ENCODE measurements at places on chromosomes 6 and 20.

GRCh38 chr20:50874111-50874757 lies 57.0 kb downstream of the ADNP start:
- no peak for DNase-seq

DNA sequence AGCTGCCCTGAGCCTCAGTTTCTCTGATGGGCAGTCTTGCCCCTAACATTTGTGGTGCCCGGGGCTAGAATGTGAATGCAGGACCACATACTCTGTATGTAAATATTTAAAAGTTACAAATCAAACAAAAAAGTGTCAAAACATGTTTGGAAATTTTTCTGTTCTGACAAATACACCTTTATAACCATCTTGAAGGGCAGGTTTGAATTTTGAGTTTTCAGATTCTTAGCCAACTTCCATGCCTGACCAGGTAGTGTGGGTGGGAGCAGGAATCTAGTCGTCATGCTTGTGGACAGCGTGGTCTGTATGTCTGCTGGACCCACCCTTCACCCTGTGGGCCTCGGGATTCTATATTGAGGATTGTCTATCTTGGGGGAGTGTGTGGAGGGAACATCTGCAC lies 325.1 kb downstream of the SOX4 start:
- no peak for DNase-seq

DNA sequence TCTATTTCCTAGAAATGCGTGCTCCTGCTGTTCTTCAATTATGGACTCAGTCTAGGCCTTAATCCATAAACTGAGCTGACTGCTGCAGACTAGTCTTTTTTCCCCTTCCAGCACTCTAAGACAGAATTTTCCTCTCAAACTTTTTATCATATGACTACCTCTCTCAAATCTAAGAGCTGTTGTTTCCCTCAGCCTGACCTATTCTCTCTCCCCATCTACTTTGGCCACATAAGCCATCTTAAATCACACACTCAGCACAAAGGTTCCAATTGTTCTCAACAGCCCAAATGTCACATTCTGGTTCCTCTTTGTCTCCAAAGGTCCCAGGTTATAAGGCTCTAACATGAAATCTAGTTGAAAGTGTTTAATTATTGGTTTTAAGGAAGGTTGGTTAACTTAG lies 85.2 kb downstream of the PRSS35 start:
- no peak for DNase-seq

DNA sequence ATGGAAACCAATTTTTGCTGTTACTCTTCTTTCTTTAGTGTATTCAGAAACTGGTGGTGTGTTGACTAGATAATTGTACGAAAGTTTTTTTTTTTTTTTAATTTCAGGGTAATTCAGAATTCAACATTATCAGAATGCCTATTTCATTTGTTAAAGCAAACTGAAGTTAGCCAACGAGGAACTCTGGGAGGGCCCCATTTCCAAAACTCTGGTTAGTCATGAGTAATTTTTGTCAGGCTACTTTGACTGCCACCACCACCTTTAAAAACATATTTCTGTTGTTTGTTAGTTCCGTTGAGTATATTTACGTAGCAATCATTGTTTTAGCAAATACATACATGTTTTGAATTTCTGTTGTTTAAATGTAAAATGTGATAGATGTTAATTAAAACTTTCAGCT lies 763 bp downstream of the ZKSCAN8 start:
- no peak for DNase-seq

- no peak for DNase-seq
Observed at GRCh38 chr6:55694148-55694547, 115.2 kb upstream of the HMGCLL1 start.

DNA sequence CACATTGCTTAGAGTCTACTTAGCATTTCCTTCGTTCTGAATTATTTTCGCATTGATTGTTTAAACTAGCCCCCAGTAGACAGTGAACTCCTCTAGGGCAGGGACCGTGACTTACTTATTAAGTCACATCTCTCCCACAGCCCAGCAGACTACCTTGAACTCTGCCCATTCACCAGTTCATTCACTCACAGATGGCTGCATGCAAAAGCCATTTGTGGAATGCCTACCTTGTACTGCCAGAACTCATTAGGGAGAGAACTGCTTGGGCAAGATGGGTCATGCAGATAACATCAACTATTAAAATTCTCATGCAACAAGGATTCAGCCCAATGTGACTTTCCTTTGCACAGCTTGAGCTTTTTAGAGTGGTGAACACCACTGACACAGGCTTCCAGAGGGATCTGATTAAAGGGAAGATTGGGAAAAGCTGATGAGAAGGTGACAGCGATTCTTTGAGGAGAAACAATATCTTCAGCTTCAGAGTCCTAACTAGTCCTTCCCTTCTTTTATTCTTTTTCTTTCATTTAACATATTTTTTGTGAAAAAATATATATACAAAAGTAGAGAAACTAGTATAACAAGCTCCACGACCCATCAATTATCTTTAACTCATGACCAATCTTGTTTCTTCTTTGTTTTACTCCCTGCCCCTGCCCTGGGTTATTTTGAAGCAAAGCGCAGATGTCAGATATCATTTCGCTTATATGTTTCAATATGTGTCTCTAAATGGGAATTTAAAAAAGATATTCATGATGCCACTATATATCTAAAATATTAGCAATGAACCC lies 273.9 kb downstream of the CDC5L start:
- DNase-seq = no peak

DNA sequence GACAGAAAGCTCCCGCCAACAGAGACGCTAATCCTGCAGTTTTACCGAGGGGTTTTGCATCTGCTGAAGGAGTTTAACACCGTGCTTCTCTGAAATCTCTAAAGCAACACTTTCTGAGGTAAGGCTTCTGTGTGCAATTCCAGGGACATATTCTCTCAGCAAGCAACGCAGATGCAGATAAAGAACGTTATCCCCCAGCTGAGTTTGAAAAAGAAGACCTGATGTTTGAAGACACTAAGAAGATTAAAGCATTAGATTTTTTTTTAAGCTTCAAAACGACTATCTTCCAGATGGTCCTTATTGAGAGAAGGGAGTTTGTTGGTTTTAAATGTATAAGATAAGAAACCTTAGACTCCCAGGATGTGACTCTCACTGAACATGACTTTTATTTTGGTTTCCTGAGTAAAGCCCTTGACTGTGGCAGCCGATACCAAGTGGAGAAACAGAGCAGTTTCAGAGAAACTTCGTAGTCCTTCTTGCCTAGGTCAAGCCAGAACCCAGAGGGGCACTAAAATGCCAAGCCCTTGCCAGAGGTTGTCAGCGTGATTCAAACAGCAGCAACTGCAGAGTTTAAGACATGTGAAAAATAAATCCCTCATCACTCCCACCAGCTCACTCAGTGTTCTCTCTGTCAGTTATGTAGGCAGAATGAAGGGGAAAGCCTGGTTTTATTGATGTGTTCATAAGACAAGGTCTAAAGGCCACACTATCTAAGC lies 353.3 kb upstream of the CNR1 start:
- no peak for DNase-seq

DNA sequence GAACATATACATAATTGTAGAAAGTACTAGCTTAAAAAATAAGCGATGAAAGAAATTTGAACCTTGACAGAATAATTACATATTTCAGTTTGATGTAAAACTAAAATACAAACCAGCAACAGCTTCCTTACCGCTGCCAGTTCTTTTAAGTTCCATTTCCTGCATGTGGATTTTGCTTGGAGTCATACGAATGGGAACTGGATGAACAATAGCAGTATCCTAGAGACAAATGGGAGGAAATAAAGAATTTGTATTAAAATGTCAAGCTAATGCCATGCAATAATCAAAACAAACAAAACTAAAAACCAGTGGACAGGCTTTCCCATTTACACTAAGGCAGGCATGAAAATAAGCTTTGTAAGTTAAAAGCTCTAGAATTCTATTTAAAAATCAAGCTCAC lies 67.1 kb downstream of the REPS1 start:
- no peak for DNase-seq

- DNase-seq = no peak
Observed at GRCh38 chr6:110509617-110510241, 33.3 kb upstream of the SLC22A16 start.

GRCh38 chr20:38373231-38373867 lies 27.1 kb downstream of the LBP start:
- no peak for DNase-seq

- no peak for DNase-seq
Observed at GRCh38 chr20:3658019-3658715, 5.0 kb downstream of the GFRA4 start.

- no peak for DNase-seq
Observed at GRCh38 chr6:15515660-15516375, 147.0 kb downstream of the DTNBP1 start.

DNA sequence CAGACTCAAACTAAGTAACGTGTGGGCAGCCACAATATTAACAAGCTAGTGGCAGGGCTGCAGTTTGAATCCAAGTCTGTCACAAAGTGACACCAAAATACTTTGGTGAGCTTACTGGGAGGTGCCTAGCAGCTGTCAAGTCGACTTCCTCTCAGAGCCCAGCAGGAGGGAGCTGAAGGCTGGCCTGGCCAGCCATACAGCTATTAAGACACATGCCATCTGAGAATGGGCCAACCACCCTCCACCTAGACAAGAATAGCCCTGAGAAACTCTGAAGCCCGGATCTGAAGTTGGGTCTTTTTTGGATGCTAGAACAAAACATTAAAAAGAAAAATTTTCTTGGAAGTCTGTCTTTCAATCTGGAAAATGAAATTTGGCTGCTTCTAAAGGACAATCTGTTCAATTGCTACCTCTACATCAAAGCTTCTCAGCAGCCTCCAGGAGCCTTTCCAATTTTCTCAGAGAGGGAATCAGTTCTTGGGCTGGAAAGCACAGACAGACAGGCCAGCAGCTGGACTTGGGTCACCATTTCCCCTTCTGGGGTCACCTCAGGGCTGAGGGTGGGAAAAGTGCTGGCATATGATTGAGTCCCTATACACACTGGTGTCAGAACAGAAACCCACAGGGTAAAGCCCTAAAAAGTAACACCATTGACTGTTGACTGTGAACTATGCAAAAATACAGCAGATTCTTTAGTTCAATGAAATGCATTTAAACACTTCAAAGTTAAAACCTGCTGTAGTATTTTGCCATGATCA lies 42.9 kb downstream of the UQCC1 start:
- peak; percentile 81 for DNase-seq

GRCh38 chr6:156599978-156600590 lies 177.1 kb upstream of the ARID1B start:
- DNase-seq = no peak

GRCh38 chr6:140437619-140438345 lies 1063.3 kb upstream of the CITED2 start:
- DNase-seq = no peak

GRCh38 chr6:4372866-4373265 lies 237.5 kb upstream of the ECI2 start:
- DNase-seq = no peak

DNA sequence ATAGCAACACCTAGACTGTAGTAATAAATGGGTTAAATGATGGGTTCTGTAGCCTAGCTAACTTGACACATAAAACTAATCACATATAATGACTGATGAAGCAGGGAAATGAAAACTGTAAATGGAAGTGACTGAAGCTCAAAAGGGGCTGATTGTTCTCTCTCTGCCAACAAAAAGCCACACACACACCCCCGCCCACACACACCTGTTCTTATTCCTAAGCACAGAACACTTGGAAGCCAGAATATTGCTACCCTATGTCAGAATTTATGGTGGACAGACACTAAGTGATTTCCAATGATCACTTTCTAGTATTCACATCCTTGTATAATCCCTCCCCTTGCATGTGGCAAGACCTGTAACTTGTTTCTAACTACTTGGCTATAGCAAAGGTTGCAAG lies 603.5 kb downstream of the UTRN start:
- DNase-seq = no peak

- DNase-seq = no peak
Observed at GRCh38 chr6:85124472-85125354, 325.2 kb upstream of the NT5E start.

DNA sequence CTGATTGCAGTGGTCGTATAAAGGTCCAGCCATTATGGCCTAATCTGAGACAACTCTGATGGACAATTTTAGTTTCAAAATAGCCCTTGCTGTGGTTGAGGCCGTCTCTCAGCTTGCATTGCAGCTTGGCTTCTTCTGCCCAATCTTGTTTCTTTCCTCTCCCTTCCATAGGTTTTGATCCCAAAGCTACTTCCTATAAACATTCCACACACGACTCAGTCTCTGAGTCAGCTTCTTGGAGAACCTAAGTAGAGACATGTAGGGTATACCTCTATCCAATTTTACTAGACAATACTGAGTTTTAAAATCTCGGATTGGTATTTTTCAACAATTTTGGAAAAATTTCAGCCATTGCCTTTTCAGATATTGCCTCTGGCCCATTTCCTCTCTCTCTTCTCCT lies 13.4 kb downstream of the IYD start:
- no peak for DNase-seq

GRCh38 chr6:169972101-169972651 lies 220.8 kb downstream of the ERMARD start:
- no peak for DNase-seq

DNA sequence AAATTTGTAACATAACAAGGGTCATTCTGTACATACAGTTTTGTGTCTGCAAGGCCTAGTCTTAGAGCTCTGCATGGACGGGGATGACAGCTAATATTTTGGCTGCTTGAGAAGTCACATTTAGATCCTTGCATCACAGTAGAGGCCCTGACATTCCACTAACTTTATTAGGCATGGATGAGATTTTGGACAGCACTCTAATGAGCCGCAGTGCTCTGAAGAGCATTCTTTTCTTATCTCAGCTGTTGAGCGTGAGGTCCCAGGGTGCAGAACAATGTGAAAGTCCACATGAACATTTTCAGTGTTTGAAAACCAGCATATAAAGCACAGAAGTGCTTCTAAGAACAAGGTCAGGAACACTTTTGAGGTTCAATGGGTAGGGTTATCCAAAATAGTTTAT lies 58.9 kb downstream of the IPCEF1 start:
- no peak for DNase-seq

DNA sequence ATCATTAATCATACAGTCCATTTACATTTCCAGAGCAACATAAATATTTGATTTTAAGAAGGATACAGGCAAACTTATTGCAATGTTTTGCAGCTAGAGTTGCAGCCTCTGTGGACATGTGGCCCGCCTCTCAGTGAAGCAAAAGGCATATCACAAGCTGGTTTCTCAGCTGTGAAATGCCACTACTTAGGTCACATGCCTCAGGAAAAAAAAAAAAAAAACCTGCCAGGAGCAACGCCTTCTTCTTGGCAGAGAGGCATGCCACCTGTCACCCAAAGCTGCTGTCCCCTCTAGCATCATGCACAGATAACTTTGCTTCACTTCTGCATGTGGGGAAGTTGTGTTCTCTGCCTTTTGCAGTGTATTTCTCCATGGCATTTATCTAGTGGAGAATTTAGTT lies 18.5 kb downstream of the GRM1 start:
- no peak for DNase-seq

- DNase-seq = peak; percentile 8
Observed at GRCh38 chr6:89117211-89118108, at the start of gene SRSF12. Gene SRSF12 (minus strand): TSS chr6:89118071. CDS start chr6:89117887, 184 bp downstream.
